ENCODE measurements at places on chromosomes 1 and 21.
A peak's percentile ranks its signal among the peaks of the same experiment; 100 is the strongest.

DNA sequence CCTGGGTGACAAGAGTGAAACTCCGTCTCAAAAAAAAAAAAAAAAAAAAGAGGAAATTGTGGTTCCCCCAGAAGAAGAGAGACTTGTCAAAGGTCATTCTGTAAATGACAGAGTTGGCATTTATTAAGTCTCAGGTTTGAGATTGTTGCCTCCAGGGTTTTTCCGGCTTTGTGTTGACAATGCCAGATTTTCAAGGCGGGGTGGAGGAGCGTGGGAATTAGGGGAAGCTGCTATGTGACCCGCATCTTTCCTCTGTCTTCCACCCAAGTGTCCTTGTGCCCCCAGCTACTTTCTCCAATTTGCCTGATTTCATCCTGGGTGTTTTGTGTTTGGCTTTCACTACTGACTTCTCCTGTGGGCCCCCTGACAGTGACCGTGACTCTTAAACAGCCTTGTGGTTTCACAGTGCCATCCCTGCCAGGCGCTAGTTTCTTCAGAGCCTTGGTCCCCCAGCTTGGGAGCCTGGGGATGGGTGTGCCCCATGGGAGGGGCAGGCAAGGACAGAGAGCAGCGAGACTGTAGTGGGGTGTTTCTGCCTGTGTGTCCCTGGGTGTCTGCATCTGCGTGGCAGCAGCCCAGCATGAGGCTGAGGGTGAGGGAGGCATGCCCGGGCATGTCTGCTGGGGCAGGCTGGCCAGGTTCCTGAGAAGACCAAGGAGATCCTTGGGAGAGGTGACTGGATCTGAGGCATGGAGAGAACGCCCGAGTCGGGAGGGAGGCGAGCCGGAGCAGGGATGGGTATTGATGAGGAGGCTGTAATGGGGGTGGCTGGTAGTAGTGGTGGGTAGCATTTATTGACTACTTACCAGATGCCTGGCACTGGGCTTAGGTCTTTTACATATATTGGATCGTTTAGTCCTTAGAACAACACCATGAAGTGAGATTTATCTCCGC, 46.3 kb downstream of the IER5 start:
- peak; percentile 34 for DNase-seq

- DNase-seq, result no peak
These were observed 141.3 kb downstream of the ROR1 start for GRCh38 chr1:63915121-63915520.

DNA sequence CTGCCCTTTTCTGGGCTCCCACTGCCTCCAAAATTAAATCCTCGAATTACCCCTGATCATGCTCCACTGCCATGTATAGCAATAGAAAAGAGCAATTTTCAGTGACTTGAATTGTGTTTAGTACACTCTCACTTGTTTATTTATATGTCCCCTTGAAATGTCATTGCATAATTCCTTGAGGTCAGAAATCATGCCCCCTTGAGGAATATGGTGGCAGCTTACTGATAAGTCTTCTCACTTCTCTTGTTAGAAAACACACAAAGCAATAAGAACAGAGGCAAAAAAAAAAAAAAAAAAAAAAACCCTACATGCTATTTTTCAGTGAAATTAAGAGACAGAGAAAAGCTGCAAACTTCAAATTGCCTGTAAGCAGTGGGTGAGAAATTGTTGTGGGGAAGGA, 37.5 kb downstream of the GPR88 start:
- no peak for DNase-seq

- DNase-seq, result no peak
These were observed 7.9 kb upstream of the CLDN14 start for GRCh38 chr21:36487641-36488307.

DNA sequence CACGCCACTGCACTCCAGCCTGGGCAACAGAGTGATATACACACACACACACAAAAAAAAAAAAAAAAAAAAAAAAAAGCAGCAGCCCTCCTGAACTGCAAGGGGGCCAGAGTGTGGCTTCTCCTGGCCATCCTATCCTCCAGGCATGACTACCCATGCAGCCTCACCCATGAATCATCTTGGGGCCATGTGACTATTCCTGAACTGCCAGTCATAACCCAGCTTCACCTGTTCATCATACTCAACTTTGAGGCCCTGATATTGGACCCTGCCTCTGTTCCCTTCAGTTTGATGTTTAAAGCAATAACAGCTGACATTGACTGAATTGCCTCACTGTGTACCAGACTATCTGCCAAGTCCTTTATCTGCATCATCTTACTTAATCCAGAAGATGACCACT, 2.8 kb upstream of the HPCAL4 start:
- peak; percentile 75 for DNase-seq

- DNase-seq, result no peak
These were observed 332.1 kb downstream of the PTPRC start for GRCh38 chr1:198970916-198971315.

- DNase-seq, result no peak
These were observed 16.2 kb upstream of the SERINC2 start for GRCh38 chr1:31396633-31397351.

DNA sequence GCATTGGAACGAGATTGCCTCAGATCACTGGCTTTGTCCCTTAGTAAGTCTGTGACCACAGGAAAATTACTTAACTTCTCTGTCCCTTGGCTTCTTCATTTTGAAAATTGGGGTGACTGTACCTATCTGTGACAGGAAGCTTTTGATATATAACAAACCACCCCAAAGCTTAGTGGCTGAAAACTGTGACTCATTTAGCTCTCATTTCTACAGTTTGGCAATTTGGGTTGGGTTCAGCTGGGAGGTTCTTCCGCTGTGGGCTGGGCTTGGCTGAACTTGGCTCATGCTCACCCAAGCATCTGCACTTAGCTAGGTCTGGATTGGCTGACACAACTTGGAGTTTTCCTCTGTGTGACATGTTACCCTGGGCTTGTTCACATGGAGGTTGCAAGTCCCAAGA, 14.0 kb downstream of the C1orf94 start:
- DNase-seq, result no peak

DNA sequence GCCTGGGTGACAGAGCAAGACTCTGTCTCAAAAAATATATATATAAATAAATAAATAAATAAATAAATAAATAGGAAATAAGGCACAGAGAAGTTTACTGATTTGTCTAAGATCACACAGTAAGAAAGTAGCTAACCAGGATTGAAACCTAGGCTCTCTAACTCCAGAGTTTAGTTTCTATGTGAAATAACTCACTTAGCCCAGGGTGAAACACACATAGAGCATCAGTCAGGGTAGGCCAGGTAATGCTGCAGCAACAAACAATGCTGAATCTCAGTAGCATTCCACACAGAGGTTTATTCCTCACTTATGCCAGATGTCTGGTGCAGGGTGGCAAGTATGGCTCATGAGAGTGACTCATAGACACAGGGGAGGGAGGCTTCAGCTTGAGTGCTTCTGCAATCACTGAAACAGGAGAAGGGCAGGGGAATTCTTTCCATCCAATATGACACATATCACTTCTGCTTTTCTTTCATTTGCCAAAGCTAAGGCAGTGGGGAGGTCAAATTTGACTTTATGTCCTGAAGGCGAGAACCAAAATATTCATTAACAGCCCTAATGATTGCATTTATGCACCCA, 37.1 kb upstream of the KANK4 start:
- no peak for DNase-seq

DNA sequence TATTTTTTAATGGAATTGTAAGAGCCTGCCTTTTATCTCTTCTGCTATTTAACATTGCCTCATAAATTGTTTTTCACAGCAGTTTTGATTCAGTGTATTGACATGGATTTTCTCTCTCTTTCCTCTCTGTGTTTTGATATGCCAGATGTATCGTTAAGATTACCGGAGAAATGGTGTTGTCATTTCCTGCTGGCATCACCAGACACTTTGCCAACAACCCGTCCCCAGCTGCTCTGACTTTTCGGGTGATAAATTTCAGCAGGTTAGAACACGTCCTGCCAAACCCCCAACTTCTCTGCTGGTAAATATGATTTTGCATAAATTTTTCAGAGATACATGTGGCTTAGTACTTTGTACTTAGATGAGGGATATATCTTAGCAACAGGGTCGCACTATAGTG, 23.1 kb upstream of the DYNLT5 start:
- DNase-seq, result no peak

- no peak for DNase-seq
These were observed 83.3 kb downstream of the GABPA start for GRCh38 chr21:25818121-25818520.

GRCh38 chr1:75342786-75343185, 208.6 kb downstream of the LHX8 start:
- peak; percentile 41 for DNase-seq

DNA sequence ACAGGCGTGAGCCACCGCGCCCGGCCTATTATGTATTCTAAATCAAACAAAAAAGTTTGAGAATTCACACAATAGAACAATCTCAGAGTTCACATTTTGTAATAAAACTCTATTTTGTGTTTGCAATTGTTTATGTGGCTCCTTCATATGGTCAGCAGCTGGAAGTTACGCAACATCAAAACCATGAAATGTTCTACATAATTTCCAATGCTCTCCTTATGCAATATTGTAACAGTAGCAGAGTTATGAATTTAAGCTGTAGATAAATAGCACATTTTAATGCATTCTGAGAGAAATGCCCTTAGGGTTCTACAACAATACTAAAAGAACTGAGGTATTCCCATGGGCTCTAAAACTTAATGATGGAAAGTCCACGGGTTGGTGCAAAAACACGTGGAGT, 62.3 kb upstream of the COL11A1 start:
- DNase-seq, result no peak

DNA sequence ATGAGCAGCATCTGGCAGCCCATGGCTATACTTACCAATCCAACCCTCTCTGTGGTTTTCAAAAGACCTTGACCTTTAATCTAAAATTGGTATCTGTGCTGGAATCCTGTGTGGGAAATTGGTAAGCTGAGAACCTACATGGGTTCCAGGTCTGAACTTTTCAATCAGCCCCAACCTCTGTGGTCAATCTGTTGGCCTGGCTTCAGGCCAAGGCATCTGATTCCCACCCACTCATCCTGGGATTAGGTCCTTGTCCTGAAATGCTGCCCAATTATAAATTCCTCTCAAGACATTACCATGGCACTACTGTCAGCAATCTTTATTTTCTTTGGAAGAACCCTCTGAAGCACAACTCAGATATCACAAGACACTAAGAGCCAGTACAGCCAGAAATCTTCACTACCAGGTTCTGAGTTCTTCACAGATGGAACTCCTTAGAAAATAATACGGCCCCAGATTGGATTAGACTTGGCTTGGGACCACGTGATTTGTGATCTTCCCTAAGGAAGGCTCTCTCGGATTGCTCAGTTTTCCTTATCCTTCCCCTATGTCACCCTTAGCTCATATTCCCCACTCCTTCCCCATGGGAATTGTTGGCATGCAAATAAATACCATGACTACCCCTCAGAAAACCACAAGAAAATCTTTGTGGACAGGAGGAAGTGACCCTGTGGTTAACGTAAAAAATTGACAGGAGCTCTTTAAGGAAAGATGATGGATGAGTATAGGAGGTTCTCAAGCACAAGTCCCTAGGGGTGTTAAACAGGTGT, 207.9 kb upstream of the ST6GALNAC5 start:
- no peak for DNase-seq

DNA sequence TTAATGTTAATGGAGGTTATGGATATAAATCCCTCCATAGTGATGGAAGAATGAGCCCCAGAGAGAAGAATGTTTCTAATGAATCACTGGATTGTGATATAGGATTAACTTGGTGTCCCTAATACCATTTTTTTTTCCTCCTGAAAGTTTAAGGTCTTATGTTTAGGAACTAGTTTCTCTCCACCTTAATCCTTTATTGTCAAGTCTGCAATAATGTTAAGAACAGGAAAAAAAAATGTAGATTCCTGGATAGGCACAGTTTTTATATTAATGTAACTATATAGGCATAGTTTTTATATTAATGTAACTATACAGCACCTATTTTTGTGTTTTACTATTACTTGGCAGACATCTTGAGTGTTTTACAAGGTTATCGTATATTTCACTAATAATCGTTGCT, 34.9 kb downstream of the NFIA start:
- DNase-seq, result no peak

GRCh38 chr1:225896937-225897549, 8.1 kb upstream of the LEFTY1 start:
- DNase-seq, result peak; percentile 66

GRCh38 chr1:1806890-1807289, 28.6 kb upstream of the NADK start:
- DNase-seq, result no peak

DNA sequence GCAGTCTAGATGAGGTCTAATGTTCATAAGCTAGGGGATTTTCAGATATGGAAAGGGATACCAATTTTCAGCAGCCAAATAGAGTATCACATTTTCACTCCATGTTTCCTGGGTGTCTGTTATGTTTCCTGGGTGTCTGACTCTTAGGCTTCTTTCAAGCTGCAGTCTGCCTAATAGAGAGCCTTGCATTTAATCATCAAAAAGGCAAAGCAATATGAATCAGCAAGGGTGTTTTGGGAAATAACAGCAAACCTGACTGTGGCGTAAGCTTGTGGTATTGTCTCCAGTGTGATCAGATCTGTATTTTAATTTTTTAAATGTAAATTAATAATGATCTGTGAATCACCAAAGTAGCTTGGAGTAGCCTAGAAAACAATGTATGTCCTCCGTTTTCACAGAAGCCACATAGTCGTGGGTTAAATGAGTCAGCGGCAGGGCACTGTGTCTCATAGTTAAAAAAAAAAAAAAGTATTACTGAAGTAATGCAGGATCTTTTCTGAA, 10.4 kb downstream of the LGALS8 start:
- no peak for DNase-seq

- DNase-seq, result no peak
These were observed 97.7 kb downstream of the PAPPA2 start for GRCh38 chr1:176560681-176561080.

DNA sequence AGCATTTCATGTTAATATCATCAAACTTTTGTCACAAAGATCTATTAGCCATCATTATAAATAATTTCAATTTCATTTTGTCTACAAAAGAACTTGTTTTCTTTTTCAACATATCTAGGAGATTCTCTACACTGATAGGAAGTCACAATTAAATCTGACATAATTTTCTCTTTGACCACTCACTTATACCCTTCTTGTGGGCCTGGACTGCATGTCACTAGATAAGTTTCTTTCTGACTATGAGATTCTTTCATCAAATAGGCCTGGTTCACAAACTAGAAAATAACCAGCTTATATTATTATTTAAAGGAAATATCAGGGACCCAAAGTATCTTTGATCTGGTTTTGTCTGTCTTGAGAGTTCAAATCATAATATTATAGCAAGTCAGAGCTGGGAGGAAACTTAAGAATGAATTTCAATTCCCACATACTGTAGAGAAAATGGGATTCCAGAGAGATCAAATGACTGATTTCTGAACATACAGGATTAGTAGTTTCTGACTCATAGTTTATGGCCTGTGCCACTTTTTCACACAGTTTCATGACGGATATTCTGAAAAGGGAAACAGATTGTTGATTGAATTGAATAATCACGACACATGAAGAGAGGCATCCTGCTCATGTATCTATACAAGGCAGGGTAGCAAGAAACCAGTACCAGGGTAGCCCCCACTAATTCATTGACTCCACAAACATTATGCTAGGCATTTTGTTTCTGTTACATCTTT, 355.8 kb downstream of the GPATCH2 start:
- DNase-seq, result no peak

DNA sequence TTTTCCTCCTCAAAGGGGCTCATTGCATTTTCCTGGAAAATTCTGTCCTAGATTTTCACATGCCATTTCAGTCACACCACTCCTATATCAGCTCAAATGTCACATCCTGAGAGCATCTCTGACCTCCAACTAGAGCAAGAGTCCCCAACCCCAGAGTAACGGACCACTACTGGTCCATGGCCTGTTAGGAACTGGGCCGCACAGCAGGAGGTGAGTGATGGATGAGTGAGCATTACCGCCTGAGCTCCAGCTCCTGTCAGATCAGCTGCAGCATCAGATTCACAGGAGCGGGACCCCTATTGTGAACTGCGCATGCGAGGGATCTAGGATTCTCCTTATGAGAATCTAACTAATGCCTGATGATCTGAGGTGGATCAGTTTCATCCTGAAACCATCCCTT, 12.7 kb upstream of the RRP15 start:
- DNase-seq, result no peak

Measured in NCI-H510A (cell line).